ENCODE measurements at places on chromosomes 5 and 9.

DNA sequence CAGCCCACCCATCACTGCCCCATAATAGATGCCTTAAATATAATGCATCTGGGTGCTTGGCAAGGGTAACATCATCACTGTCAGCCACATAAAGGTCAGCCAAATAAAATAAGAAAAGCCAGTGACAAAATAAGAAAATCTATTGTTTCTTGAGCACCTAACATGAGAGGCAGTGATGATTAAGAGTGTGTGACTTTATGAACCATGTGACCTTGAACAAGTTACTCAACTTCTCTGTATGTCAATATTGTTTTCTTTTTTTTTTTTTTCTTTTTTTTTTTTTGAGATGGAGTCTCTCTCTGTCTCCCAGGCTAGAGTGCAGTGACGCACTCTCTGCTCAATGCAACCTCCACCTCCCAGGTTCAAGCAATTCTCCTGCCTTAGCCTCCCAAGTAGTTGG, 98.7 kb downstream of the CDK5RAP2 start:
- DNase-seq: no peak

DNA sequence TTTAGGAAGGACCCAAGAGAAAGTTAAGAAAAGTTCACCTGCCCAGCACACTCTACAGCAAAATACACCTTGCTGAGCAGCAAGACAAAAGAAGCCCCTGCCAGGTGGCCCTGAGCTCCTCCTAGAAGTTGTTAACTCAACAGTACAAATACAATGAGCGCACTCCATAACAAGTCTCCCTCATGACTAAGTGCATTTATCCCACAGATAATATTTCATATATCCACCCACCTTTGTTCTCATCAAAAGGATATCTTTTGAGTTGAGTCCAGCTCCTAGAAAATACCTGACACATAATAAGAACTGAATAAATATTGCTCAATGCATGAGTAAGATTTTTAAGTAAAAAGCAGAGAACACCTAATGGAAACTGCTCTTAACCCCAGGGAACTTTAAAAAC, 73.3 kb downstream of the ABCA1 start:
- DNase-seq: no peak

DNA sequence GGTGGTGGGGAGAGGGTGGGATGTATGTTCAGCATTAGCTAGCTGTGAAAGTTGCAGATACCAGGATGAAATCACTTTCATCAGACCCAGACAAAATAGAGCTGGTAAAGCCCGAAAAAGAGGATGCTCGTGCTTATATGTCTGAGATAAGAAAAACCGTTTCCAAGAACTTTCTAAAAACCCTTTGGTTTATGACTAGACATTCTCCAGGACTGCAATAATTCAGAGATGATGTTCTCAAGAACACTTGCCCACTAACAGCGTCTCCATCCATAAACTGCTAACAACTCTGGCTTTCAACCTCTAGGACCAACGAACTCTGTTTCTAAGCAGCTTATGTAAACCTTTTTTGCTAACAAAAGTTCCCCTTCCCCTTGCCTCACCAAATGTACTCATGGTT, 8.4 kb upstream of the AMACR start:
- no peak for DNase-seq

DNA sequence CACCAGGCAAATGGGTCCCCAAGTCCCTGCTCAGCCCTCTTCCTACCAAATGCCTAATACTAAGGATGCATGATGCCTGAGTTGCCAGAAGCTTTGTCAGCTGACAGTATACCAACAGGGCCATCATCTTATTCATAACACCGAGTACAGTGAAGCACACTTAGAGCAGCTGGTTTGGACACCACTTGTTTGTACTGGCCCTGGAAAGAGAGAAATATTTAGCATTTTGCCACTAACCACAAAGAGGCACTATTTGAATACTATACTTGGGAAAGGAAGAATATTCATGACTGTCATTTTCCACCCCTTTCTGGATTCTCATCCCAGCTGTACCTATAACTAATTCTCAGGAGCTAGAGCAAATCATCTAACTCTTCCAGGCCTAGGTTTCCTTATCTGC, 364.4 kb upstream of the KIF2A start:
- no peak for DNase-seq

GRCh38 chr5:65924366-65925043, 1.9 kb upstream of the ERBIN start:
- DNase-seq: no peak

- DNase-seq: no peak
Observed at GRCh38 chr9:87527211-87527916, 29.7 kb downstream of the DAPK1 start.

DNA sequence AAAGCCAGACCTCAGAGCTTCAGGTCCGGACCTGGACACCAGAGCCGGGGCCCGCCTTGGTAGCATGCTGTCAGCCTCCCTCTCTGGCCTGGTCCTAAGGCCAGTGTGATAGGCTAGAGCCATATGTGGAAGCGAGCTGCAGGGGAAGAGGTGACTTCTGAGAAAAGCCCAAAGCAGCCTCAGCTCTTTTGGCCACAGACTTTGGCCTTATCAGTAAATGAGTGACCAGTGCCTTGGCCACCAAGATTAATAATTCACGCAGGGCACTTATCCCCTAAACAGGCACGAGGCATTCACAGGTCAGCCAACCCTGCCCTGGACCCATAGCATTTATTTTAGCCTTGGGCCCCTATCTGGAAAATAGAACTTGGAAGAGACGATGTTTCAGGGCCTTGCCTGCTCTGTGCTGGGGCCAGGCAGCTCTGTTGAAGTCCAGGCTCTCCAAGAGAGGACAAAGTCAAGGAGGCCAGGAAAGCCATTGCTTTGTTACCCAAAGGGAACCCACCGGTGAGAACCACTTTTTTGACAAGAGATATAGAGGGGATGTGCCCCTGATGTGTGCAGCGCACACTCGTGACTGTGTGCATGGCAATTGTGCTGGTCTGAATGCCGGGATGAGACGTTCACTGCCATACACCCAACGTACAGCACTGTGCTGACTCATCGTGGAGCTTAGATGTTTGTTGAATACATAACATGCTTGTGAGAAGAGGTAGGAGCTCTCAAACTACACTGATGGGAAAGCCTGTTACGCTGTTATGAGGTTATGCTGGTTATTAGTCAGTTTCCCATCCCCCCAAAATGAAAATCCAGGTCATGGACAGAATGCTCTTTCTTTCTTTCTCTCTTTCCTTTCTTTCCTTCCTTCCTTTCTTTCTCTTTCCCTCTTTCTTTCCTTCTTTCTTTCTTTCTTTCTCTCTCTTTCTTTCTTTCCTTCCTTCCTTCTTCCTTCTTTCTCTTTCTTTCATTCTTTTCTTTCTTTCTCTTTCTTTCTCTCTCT, 5.0 kb upstream of the SLC34A1 start:
- no peak for DNase-seq

- no peak for DNase-seq
Observed at GRCh38 chr5:6096101-6096500, 282.2 kb downstream of the MED10 start.

DNA sequence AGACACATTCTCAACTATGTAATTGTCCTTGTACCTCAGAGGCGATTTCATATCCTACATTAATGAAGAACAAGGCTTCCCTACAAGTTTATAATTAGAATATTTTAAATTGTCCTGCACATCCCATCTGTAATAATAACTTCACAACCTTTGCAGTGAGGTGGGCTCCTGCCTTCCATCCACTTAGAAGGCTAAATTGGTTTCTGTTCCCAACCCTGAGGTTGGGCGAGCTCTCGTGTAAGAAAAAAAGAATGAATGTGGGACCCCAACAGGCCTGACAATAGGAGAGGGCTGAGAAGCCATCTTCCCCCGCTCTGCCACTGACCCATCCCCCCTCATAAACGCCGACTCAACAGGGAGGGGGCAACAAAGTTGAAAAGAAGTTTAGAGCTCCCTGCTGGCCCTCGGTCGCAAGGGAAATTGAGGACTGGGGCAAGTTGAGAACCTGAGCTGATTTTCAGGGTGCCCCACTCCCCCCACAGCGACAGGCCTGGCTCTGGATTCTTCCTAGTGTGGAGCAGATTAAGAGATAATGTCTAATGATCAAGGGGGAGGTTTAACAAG, 9.4 kb downstream of the BARHL1 start:
- DNase-seq: no peak

GRCh38 chr5:89638871-89639270, 755.9 kb upstream of the MEF2C start:
- no peak for DNase-seq

All from effector CD8-positive, alpha-beta T cell (primary cell).